Cortex of kidney (tissue), 1 donor: ENCODE measurements at places on chromosomes 13 and 19.

GRCh38 chr19:2636897-2637683, 65.4 kb downstream of the GNG7 start:
- no peak for DNase-seq

- no peak for DNase-seq
These were observed 149.7 kb downstream of the OXGR1 start for GRCh38 chr13:96844616-96845015.

DNA sequence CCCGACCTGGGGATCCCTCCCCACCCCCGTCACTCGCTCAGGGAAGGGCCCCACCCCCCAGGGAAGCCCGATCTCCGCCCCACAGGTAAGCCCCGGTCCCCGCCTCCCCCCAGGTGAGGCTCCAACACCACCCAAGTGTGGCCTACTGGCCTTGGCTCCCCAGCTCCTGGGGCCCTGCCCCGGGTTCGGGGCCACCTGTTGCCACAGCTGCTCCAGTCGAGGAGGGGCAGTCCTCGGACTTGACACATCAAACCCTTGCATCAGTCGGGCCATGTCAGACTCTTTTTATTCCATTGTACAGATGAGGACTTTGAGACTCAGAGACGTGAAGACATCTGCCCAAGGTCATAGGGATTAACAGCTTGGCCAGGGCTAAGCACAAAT, 512 bp downstream of the CC2D1A start:
- no peak for DNase-seq

DNA sequence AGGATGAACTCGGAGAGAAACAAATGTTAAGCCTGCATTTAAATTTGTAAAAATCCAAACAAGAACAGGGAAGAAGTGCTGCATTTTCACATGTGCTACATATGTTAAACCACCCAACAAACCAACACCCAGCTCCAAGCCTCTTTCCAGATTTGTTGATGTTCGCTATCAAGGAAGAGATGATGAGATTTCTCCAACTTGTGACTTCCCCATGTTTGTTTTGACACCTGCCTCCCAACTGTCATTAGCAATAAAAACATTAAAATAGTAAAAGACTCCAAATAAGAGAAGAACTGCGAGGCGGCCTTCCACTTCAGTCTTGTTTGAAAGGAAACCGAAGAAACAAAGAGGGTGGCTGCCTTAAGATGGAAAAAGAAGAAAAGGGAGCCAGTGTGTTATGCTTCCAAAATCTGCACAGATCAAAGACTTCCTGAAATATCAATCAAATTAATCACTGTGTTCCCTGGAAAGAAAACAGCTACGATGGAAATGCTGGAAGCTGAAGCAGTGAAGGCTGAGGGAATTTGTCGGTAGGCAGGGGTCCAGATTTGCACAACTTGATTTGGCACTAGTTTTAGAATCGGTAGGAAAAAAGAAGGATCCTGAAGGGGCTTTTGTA, 14.0 kb upstream of the GGACT start:
- no peak for DNase-seq

GRCh38 chr13:47459512-47459911, 541.6 kb downstream of the SUCLA2 start:
- no peak for DNase-seq

DNA sequence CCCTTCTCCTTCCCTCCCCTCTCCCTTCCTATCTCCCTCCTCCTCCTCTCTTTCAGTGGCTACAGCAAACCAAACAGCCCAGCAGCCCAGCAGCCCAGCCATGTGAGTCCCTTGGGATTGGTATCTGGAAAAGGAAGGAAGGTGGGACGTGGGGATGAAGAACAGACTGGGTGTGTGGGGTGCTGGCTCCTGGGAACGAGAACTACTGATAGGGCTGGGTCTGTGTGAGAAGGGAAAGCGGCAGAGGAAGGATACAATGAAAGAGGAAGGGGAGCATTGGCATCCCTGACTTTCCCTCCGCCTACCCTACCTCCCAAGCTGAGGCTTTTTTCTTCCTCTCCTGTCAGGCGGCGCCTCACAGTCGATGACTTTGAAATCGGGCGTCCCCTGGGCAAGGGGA, 863 bp downstream of the AURKC start:
- no peak for DNase-seq

DNA sequence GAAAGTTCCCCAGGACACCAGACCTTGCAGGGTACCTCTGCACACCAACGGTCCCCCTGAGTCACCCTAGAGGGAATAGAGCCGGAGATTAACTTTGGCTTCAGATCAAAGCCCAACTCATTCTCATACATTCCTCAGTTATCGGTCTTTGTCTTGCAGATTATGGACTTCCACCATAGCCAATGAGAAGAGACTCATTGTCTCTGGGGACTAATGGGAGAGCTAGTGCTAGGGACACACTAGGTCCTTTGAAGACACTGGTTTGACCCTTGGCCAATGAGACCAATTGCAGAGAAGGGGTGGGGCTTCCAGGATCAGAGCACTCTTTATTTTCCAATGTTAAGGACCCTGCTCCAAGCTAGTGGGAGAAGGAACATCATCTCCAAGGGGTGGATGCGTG, 6.1 kb downstream of the KLK7 start:
- no peak for DNase-seq
